ENCODE measurements at places on chromosomes 6 and 20.

GRCh38 chr20:48195121-48195870 lies 410.0 kb upstream of the SULF2 start:
- DNase-seq: no peak

DNA sequence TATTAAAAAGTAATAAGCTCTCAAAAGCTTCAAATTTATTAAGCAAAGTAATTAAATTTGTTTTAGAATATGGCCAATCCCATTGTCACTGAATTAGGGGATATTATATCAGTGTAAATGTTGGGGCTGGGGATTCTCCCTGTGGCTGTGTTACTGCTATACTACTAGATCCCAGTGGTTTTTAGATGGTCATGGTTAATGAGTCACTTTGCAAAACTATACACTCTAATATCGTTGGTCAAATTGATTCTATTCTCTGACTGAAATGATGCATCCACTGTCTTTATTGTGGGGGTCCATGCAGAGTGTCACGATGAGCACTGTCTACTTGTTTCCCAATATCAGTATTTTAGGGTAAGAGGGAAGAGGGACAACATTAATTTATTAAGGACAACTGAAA lies 336.9 kb upstream of the PREP start:
- DNase-seq: no peak

DNA sequence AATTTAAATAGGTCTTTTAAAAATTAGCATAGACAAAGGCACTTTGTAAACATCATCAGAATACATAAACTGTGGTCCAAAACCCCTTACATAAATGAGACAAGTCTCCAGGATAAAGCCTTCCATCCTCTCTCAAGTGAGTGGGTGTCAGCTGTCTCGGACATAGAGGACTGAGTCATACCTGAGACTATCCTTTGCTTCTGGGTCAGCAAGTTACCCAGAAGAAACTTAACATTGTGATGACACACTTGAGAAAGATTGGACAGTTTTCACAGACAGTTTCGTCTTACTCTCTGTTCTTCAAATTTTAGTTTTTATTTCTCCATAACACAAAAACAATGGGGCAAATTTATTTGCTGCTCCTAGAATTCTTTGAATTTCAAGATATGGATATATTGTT lies 838.0 kb downstream of the DHX35 start:
- DNase-seq: no peak

DNA sequence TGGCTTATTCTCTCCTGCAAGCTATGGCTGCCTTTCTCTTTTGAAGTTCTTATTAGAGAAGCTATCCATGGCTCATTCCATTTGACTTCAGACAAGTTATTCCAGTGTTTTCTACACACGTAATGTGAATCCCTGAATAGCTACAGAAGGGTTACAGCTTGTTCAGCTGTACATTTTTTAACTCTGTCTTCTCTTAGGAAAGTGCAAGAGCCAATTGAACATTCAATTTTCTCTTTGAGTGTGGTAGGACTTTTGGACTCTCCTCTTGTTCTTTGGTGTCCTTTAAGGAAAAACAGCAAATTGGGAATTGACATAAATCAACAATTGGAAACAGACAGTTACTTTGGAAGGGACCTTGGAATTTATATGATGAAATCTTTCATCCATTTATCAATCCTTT lies 125.8 kb downstream of the EPM2A start:
- DNase-seq: no peak
